AG08396 (cell line): ENCODE measurements at places on chromosomes 1 and 21.

- DNase-seq, result no peak
These were observed 201.7 kb downstream of the NRIP1 start for GRCh38 chr21:14862794-14863720.

DNA sequence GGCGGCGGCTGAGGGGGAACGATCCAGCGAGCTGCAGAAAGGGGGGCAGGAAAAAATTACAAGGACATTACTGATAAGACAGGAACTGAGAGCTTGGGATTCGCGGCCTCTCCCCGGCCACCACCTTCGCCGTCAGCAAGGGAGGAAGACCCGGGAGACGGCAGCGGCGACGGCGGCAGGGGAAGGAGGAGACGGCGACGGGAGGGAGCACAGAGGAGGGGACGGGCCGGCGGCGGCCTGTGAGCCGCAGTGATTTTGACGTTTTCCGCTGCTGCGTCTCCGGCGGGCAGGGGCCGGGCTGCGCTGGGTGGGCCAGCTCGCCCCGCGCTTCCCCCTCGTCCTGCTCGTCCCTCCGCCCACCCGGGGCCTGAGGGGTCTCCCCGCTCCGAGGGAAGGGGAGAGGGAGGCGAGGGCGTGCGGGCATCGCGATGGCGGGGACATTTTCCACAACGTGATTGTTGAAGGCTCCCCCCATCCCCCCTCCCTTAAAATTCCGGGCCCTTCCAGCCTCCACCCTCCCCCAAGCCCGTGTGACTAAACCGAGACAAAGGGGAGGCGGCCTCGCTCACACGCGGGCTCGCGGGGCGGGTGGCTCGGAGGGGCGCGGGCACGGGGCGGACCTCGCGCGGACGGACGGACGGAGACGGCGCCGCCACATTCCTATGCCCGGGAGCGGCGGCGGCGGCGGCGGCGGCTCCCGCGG is 407 bp downstream of the CAMSAP2 start:
- DNase-seq, result peak; percentile 92

DNA sequence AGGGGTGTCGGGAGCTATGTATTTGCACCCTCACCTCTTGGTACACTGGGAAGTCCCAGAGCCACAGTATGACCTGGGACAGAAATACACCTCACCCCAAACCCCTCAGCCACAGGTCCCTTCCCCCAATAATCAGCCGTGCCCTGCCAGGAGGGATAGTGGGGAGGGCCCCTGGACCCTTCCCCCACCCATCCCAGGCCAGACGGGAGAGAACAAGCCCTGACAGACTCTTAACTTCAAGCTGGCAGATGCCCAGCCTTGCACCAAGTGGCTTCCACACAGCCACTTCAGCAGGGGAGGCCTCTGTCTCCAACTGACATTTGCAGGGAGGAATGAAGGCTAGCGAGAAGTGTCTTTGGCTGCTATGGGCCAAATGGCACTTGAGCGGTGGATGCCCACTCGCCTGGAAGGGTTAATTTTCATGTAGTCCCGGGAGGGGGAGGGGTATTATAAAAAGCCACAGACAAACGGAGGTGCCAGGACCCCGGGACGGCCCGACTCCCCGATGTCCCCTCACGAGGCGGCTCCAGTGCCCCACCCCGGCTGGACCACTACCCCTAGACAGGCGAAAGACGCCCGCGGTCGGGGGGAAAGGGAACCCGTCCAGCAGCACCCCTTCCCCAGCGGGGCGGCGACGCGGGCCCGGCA is 495 bp downstream of the SYNC start:
- DNase-seq, result peak; percentile 24

DNA sequence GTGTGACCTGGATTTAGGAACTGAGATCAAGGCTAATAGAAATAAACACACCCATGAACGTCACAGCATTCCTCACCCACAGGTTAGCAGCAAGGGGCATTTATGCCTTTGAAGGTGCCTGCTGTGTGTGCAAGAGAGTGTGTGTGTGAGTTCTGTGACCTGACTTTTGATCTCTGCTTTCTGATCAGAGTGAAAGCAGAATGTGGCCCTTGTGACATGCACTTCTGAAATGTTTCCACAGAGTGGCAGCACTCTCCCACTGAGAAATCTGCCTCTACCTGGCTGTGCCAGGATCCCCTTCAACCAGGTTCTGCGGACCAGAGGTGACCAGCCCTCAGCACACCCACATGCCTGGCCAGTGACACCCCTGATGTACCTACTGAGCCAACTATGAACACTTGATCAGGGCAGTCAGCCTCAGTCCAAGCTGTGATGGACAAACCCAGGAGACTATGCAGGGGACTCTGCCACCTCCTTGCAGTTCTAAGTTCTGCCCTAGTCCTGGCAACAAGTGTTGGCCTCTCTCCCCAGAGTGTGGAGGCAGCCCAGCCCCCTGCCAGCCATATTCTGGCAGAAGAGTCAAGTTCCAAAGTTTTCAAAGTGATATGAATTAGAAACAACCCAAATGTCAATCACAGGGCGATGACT is 41.0 kb downstream of the RXRG start:
- no peak for DNase-seq

- DNase-seq, result no peak
These were observed 308.9 kb upstream of the RUNX1 start for GRCh38 chr21:35358008-35358407.

GRCh38 chr1:183444243-183444642 is 26.1 kb upstream of the NMNAT2 start:
- peak; percentile 26 for DNase-seq
